Left ventricle myocardium inferior (tissue), 1 donor: ENCODE measurements at places on chromosomes 1 and 21. TPM values are rescaled to one million over a fixed set of nuclear protein-coding genes. Genes with fewer than 3 reads are reported as not detected.

GABRD gene
- 0.41 TPM for total RNA-seq

GRCh38 chr21:36097427-36098181 is 27.8 kb downstream of the CBR1 start:
- no peaks in the 10 kb centered on the region for H3K4me1 ChIP-seq
- H3K4me3 ChIP-seq: no peak overlapping the region
- DNase-seq: no peak

KRTAP12-2 gene
- total RNA-seq: not detected

DNA sequence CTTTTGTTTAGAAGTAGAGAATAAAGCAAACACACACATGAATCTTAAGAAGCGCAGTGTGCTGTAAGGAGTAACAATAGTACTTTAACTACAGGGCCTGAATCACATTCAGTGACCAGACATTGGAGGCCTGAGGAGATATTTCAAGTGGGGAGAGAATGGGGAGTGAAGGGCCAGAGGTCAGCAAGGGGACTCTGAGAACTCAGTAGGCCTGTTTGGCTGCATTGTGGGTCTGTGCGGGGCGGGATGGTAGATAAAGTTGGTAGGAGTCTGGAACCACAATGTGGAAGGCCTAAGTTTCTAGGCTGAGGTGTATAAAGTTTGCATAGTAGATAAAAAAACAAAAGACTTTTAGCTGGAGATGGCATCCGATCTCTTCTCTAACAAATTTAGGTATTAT is 52.7 kb upstream of the WLS start:
- H3K4me1 ChIP-seq: no peaks in the 10 kb centered on the region
- H3K4me3 ChIP-seq: no peak overlapping the region
- no peaks in the 10 kb centered on the region for H3K27me3 ChIP-seq
- no peak for DNase-seq
- H3K36me3 ChIP-seq: no peaks in the 10 kb centered on the region

DISP1 gene
- 3.4 TPM for total RNA-seq

OR14K1 gene
- total RNA-seq: not detected

TCP10L gene
- 3.0 TPM for total RNA-seq

- no peak for DNase-seq
- H3K27me3 ChIP-seq: no peaks in the 10 kb centered on the region
- H3K4me3 ChIP-seq: no peak overlapping the region
- H3K27ac ChIP-seq: no peak overlapping the region
- no peaks in the 10 kb centered on the region for H3K4me1 ChIP-seq
Measured at GRCh38 chr1:194347200-194347599, 1160.8 kb upstream of the B3GALT2 start.

GRCh38 chr1:200081151-200081968 is 53.9 kb downstream of the NR5A2 start:
- no peaks in the 10 kb centered on the region for H3K36me3 ChIP-seq
- H3K27me3 ChIP-seq: peaks cover 6% of the 10 kb centered on the region
- peak overlapping the region; percentile 7 for H3K27ac ChIP-seq
- H3K4me1 ChIP-seq: peaks cover 13% of the 10 kb centered on the region
- no peak for DNase-seq
- H3K4me3 ChIP-seq: no peak overlapping the region

PCAT6 gene
- total RNA-seq: 1.0 TPM

MINDY1 gene
- 44.3 TPM for total RNA-seq

- no peak overlapping the region for H3K4me3 ChIP-seq
- H3K27me3 ChIP-seq: peaks cover 8% of the 10 kb centered on the region
- H3K27ac ChIP-seq: no peak overlapping the region
Measured at GRCh38 chr1:56964349-56965017, 1.3 kb downstream of the C8B start.

DNA sequence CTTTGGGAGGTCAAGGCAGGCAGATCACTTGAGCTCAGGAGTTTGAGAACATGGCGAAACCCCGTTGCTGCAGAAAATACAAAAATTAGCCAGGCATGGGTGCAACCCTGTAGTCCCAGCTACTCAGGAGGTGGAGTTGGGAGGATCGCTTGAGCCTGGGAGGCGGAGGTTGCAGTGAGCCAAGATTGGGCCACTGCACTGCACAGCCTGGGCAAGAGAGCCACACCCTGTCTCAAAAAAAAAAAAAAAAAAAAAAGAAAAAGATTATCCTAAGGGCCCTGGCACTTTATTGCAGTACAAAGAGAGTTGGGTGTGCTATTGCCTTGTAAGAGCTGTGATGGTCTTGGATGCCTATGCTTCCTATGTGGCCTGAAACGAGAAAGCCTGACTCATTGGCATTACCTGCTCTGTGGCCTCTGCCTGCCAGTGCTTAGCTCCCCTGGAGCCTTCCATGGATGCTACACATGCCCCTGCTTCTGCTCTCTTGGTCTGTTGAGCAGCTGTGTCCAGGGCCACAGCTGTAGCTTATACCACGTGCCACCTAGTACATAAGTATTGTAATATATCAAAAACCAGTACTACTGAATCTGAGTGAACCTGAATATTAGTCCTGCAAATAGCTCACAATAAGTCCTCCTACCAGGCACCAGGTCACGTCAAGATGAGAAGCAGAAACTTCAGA is 45.8 kb downstream of the DNAJC6 start:
- no peak overlapping the region for H3K4me3 ChIP-seq
- no peak for DNase-seq
- no peaks in the 10 kb centered on the region for H3K4me1 ChIP-seq
- no peak overlapping the region for H3K27ac ChIP-seq
- no peaks in the 10 kb centered on the region for H3K27me3 ChIP-seq
- no peaks in the 10 kb centered on the region for H3K36me3 ChIP-seq

E2F2 gene
- 0.16 TPM for total RNA-seq

DNA sequence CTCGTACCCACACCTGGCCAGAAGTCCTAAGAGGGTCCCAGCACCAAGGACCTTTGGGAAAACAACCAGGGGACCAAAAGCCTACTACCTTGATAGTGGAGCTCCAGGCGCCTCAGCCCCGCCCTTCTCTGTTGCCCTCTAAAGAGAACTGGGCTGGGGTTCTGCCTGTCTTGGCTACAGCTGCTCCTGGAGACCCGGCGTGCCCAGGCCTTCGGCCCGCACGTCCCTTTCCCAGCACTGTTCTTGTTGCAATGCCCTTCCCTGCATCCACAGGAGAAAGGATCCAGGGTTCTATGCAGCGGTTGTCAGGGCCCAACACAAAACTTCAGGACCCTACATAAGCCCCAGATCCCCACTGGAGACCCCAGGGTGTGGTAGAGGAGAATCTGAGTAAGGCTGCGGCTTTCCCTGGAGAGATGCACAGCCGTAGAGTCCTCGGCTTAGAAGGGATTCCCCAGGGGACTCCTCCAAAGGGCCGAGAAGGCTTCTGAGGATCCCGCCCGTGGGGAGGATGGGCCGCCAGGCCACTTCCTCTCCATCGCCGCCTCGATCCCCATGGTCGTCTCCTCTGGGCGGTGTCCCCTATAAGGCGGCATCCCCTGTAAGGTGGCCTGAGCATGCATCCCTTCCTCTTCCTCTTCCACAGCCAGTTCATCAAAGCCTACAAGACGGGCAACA is 12.0 kb downstream of the SLC66A1 start:
- H3K27ac ChIP-seq: no peak overlapping the region
- no peak overlapping the region for H3K4me3 ChIP-seq
- DNase-seq: no peak
- peaks cover 64% of the 10 kb centered on the region for H3K36me3 ChIP-seq

ABCA4 gene
- total RNA-seq: 0.11 TPM
